ENCODE measurements at places on chromosomes 13 and 19.

- DNase-seq = no peak
These were observed 21.9 kb upstream of the SLC35E1 start for GRCh38 chr19:16594131-16594586.

- DNase-seq = peak; percentile 58
These were observed 110.5 kb downstream of the ZDHHC20 start for GRCh38 chr13:21348488-21349120.

- DNase-seq = no peak
These were observed 109.0 kb upstream of the RNF113B start for GRCh38 chr13:98285852-98286594.

GRCh38 chr13:25775986-25776385, 275.8 kb downstream of the SHISA2 start:
- DNase-seq = no peak

GRCh38 chr13:97999653-98000052, 46.2 kb downstream of the IPO5 start:
- DNase-seq = no peak

DNA sequence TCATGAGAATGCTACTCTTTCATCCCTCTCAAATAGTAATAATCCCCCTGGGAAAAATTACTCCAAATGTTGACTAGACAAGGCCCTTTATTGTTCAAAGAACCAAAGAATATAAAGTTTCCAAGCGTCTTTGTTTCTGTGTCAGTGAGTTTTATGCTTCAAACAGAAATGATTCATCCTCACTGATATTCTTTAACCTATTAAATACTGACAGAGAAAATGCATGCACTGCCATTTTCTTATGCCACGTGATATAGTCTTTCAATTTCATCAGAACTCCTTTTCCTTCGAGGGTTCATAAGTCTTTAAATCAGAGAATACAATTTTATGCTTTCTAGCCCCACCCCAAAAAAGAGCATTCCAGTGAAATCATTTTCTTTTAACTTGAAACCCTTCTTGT, 211.6 kb downstream of the SHISA2 start:
- no peak for DNase-seq

DNA sequence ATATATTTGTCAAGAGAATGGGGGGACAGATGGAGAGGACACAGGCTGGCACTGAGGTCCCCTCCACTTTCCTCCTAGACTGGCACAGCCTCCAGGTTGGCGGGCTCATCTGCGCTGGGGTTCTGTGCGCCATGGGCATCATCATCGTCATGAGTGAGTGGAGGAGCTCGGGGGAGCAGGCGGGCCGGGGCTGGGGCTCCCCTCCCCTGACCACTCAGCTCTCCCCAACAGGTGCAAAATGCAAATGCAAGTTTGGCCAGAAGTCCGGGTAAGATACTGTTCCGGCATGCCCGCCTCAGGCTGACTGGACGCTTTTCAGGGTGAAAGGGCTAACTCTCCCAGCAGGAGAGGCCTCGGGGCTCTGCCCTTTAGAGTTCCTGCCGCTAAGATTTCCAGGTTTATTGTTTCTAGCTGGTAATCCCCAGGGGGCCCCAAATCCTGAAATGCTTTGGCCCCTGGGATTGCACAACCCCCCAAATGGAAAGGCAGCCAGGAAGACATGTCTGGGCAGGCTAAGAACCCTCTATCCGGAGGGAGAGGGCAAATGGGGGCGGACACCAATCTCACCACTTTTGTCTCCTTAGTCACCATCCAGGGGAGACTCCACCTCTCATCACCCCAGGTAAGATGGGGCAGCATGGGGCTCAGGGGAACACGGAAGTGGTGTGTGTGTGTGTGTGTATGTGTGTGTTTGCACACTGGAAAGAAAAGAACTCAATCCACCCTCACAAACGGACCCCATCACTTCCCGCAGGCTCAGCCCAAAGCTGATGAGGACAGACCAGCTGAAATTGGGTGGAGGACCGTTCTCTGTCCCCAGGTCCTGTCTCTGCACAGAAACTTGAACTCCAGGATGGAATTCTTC, 7.3 kb downstream of the FXYD3 start:
- no peak for DNase-seq

GRCh38 chr19:49645592-49645991, 3.6 kb downstream of the SCAF1 start:
- DNase-seq = no peak

DNA sequence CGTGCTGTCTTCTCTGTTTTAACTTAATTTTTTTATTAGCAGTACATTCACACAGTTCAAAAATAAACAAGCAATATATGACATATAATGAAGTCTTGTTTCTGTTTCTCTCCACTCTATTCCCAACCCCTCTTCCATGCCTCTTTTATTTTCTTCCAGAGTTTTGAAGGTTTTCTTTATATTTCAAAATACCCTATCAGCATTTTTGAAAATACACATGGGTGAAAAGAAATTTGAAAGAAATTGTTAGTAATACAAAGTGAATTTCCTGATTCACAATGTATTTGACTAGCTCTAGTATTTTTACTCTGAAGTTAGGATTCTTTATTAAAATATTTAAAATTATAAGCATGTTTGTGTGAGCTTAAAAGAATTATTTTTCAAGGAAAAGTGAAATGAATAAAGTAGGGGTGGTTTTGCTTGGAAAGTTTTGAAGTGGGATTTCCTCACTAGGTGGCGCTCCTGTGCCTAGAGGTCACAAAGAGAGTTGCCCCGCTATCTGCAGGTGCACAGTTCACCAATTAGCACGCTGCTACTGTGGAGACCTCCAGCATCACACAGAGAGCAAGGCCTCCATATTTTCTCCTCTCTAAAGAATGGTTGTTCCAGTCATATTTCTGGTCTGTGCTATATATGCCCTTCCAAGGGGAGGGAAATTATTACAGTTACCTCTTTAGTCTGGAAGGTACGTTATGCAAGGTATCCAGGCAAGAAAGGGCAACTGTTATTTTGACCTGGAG, 37.6 kb downstream of the SOX21 start:
- DNase-seq = peak; percentile 81

All from Karpas-422 (cell line).